Posterior vena cava (tissue), 2 donors: ENCODE measurements at places on chromosomes 2 and 18. TPM values are rescaled to one million over a fixed set of nuclear protein-coding genes. Genes with fewer than 3 reads are reported as not detected.

- DNase-seq: no peak
These were observed 1.1 kb downstream of the INHA start for GRCh38 chr2:219573166-219573565.

GRCh38 chr2:36797324-36798070 is 101.0 kb downstream of the VIT start:
- no peak for DNase-seq

Gene DPP10
- total RNA-seq: not detected

Gene CDK5R2
- total RNA-seq: not detected

Gene STAT4
- total RNA-seq: 2.5 TPM

Gene CNRIP1
- 27.6 TPM for total RNA-seq

Gene PCGF1
- total RNA-seq: 23.6 TPM

Gene CCNT2
- total RNA-seq: 34.0 TPM
